ENCODE measurements at places on chromosomes 6 and 20.

- DNase-seq, result no peak
These were observed 266.4 kb downstream of the SAMD5 start for GRCh38 chr6:147774856-147775255.

- no peak for DNase-seq
These were observed 71.0 kb upstream of the FOXP4 start for GRCh38 chr6:41475164-41475563.

DNA sequence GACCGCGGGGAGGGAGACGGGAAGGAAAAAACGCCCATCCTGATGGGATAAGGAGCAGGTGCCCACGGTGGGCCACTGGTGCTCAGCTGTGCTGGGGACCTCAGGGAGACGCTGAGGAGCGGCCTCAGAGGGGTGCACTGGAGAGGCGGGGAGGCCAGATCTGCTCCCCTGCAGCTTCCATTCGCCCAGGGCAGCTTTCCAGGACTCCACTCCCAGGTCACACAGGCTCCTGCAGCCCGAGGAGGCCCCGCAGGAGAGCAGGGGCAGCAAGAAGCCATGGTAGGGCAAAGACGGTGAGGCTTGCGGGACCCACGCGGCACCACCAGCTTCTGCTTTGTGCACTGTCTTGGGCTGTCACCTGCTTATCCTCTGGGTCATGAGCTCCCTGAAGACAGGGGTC, 82.5 kb upstream of the SULF2 start:
- DNase-seq, result no peak

GRCh38 chr6:116102873-116103272, 2.2 kb downstream of the NT5DC1 start:
- no peak for DNase-seq

GRCh38 chr6:106069478-106069877, 16.7 kb upstream of the PRDM1 start:
- DNase-seq, result no peak

DNA sequence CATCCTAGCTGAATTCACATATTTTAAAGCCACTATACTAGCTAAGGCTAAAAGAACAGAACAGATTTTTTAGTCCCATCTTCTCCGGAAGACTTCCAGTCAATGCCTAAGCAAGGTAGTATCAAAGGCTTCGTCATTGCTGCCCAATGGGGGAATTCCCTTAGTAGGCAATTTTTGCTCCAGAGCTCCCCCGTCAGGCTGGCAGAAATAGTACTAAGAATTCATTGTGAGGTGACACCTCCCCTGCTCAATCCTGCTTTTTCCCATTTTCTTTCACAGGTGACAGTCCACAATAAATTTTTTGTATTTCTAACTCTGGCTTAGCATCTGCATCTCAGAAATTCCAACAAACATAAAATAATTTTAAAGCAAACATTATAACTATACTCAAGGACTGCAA, 52.8 kb upstream of the SRSF6 start:
- no peak for DNase-seq

DNA sequence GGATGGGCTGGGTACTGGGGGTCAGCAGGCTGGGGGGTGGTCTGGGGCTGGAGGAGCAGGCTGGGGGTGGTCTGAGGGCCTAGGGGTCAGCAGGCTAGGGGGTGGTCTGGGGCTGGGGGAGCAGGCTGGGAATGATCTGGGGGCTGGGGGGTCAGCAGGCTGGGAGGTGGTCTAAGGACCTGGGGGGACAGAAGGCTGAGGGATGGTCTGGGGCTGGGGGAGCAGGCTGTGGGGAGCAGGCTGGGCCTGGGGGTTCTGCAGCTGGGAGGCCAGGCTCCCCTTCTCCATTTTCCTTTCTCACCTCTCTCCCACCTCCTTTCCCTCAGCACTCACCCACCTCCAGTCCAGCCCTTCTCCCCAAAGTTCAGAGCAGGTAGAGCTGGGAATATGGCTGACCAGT, 114.2 kb downstream of the PSMB1 start:
- DNase-seq, result no peak

- DNase-seq, result no peak
These were observed 2.6 kb upstream of the RPL10A start for GRCh38 chr6:35465646-35466045.

DNA sequence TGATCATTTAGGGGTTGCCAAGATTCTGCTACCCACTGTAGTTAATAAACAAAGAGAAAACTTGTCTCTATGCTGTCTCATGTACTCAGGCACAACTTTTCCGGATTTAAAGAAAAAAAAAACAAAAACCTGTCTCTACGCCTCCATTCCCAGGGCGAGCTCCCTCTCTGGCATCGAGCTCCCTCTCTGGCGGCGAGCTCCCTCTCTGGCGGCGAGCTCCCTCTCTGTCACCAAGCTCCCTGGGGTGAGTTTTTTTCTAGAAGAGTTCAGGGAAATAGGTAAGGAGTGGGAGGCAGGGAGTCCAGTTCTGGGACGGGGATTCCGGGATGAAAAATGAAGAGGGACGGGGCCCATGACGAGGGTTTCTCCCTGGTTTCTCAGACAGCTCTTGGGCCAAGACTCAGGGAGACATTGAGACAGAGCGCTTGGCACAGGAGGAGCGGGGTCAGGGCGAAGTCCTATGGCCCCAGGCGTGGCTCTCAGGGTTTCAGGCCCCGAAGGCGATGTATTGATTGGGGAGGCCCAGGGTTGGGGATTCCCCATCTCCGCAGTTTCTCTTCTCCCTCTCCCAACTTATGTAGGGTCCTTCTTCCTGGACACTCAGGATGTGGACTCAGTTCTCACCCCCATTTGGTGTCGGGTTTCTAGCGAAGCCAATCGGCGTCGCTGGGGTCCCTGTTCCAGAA, 16.5 kb upstream of the HLA-A start:
- no peak for DNase-seq

GRCh38 chr6:85670573-85670972, 27.9 kb upstream of the SYNCRIP start:
- DNase-seq, result no peak

DNA sequence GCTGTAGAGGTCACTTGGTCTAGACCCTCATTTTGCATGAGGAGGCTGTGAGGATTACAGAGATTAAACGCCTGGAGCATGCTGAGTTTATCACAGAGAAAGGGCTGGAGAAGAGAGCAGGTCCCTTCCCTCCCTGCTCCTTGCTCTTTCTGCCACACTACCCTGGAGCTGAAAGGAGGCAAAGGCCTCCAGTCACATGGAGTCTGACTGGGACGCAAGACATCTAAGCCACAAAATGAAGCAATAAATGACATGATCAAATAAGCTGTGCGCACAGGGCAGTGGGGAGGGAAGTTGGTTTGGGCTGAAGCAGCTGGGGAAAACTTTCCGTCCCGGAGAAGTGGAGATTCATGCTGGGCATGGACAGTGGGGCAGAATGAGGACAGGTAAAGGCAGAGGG, 33.3 kb downstream of the ATXN1 start:
- DNase-seq, result no peak

- DNase-seq, result no peak
These were observed 13.3 kb downstream of the DUSP22 start for GRCh38 chr6:305371-306206.

- DNase-seq, result no peak
These were observed 42.4 kb upstream of the EPB41L1 start for GRCh38 chr20:36112112-36112511.

DNA sequence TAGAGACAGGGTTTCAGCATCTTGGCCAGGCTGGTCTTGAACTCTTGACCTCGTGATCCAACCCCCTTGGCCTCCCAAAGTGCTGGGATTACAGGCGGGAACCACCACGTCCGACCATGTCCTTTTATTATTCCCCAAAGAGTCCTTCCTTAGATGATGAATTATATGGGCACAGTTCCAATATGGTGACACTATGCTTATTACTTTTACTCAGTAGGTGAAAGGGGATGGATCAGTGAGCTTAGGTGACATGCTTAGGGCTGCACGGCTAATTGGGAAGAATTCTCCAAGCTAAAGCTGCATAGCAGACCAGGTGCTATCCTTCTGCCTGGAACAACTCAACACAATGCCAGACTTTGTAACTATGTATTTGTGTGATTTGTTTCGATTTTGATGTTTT, 38.2 kb upstream of the TFAP2C start:
- no peak for DNase-seq

- DNase-seq, result no peak
These were observed 1.3 kb downstream of the CGA start for GRCh38 chr6:87093651-87094050.

GRCh38 chr6:68718385-68719073, 83.4 kb downstream of the ADGRB3 start:
- no peak for DNase-seq

DNA sequence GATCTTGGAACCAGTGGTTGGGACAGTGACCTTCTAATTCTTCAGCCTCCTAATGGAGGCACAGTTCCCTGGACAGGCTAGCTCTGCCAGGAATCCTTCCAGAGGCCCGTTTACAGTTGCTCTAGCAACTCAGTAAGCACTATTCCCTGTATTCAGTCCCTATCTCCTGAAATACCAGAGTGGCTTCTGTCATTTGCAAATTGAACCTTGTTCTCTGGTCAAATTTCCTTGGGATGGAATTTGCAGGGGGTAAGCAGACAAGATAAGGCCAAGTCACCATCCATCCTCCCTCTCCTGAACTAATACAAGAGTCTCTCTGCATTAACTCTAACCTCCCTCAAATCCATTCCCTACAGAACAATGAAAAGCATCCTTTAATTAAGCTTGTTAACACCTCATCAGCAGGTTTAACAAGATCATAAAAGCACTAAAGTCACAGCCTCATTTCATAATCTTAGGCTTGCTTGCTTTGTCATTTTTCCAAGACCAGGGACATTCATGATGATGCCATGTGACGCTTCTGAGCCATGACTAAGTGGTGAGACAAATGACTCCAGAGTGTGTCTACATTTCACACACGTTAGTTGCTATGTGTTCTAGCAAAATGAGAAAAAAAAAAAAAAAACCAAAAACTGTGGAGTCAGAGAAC, 37.1 kb downstream of the SLC22A23 start:
- DNase-seq, result no peak

- no peak for DNase-seq
These were observed 222.0 kb upstream of the SYNCRIP start for GRCh38 chr6:85864453-85865401.

DNA sequence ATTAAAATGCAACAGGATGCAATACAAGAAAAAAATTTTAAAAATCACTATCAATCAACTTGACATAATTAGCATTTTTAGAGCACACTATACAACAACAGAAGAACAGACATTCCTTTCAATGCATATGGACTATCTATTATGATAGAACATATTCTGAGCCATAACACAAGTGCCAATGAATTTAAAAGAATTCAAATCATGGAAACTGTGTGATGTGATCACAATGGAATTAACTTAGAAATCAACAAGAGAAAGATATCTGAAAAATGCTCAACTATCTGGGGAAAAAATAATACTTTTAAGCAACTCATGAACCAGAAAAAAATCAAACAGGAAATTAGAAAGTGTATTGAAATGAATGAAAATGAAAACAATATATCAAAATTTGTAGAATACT, 106.3 kb downstream of the ADTRP start:
- DNase-seq, result no peak

GRCh38 chr20:63545814-63546213, 1.7 kb downstream of the SRMS start:
- DNase-seq, result no peak

DNA sequence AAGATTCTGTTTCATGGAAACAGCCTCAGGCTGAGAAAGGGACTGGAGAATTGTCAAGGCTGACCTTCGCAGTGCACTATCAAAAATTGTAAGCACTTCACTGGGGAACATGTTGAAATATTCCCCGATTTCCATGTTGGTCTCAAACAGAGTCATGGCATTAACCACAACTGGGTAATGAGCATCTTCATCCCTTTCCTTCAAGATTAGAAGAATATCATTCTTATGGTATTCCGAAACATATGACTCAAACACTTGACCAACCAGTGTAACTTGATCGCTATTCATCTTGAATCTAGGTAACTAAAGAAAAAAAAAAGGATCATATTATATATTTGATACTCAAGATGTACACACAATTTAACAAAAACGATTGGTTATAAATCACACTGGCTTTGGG, 3.5 kb downstream of the MCM9 start:
- DNase-seq, result no peak

DNA sequence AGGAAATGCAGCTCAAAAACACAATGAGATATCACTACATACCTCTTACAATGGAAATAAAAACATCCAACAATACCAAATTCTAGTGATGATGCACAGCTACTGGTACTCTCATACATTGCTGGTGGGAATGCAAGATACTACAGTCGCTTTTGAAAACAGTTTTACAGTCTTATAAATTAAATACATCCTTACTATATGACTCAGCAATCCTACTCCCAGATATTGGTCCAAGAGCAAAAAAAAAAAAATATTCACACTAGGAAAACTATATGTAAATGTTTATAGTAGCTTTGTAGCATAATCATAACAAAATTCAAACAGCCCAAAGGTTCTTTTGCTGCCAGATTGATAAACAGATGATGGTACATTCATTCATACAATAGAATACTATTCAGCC, 217.4 kb upstream of the FAM83B start:
- DNase-seq, result no peak

DNA sequence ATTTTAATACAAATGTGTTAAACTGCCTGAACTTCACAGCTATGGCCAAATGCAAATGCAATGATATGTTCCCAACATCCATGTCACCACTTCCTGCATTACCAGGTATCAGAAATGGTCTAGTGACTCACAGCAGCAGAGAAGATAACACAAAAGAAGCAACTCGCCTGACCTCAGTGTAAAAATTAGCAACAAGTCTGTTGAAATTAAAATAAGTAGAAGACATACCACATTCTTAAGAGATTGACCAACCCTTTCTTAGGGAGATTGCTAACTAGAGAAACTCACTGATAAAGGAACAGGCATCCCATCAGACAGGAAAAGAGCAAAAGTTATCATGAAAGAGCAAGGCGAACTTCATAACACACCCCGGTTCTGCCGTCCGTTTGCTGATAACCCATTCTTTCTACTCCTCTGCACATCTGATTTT, 45.1 kb downstream of the RNASET2 start:
- DNase-seq, result no peak

GRCh38 chr6:87902383-87902782, 145.3 kb upstream of the SPACA1 start:
- DNase-seq, result no peak

GRCh38 chr6:28695715-28696114, 170.0 kb downstream of the GPX5 start:
- DNase-seq, result no peak

GRCh38 chr20:2751878-2752566, 48.4 kb downstream of the CPXM1 start:
- peak; percentile 41 for DNase-seq

GRCh38 chr6:28982476-28983266, 22.4 kb downstream of the ZNF311 start:
- DNase-seq, result no peak
